Bronchial epithelial cell (primary cell): ENCODE measurements at places on chromosomes 5 and 9. TPM values are rescaled to one million over a fixed set of nuclear protein-coding genes. Genes with fewer than 3 reads are reported as not detected.

GRCh38 chr9:132409828-132410528 lies at the start of gene CFAP77:
Gene CFAP77, plus strand, starts transcription at chr9:132410211. Its CDS starts 61 bp downstream, at chr9:132410272.
- peak; percentile 35 for DNase-seq

- DNase-seq = no peak
Measured at GRCh38 chr5:15010936-15011335, 139.4 kb upstream of the ANKH start.

The NCS1 gene
- 22.9 and 26.6 TPM in 2 replicates for total RNA-seq

GRCh38 chr5:134046801-134047686 lies 42.3 kb upstream of the VDAC1 start:
- no peak for DNase-seq

- DNase-seq = no peak
Measured at GRCh38 chr5:179149278-179149677, 89.1 kb downstream of the ZNF354C start.

- no peak for DNase-seq
Measured at GRCh38 chr5:163508753-163509152, 3.3 kb downstream of the MAT2B start.

DNA sequence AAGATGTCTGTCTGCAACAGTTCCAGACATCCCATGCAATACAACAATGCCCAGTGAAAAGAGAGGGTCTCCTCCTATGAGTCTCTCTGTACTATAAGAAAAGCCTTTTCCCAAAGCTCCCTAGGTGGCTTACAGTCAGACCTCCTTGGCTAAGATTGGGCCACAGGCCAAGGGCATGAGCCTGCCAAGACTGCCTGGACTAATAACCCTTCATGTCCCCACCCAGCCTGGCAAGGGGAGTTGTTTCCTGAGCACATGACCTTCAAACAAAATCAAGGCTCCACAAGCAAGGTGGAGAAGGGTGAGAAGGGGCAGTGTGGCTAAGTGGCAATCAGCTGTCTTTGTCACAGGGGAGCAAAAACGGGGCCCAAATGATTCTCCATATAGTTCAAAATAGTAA lies 75.6 kb upstream of the ZSWIM6 start:
- DNase-seq = no peak

GRCh38 chr9:121213136-121213806 lies 11.6 kb upstream of the RAB14 start:
- DNase-seq = peak; percentile 73

DNA sequence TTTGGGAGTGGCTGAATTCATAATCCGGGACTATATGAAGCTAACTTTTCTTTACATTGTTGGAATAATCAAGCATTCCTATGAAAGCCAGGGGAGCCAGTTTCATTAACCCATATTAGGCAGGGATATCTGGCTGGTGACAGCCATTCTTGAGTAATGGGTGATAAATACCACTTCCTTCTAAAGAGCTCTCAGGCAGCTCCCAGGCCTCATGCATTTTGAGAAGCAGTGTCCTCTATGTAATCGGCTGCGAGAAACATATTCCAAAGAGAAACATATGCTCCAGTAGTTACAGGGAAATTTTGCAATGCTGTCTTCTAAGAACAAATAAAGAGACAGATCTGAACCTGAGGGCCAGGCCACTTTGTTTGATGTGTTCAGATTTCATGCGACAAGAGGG lies 83.1 kb downstream of the MSX2 start:
- no peak for DNase-seq

The OCLN gene
- total RNA-seq = 76.9 and 109 TPM in 2 replicates

DNA sequence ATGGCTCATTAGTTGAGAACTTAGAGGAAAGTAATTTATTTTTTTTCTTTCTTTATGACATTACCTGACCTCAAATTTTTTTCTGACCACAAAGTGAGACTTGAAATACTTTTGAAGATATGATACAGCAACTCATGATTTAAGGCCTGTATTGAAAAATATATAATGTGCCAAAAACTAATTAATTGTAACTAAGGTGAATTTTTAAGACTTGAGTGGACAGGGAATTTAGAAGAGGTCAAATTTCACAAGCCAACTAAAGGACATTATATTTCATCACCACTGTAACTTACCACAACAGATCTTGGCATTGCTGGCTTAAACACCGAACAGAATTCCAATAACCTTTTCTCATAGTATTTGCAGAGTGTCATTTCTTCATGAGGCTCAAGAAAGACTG lies 1.8 kb downstream of the CCNH start:
- DNase-seq = no peak

DNA sequence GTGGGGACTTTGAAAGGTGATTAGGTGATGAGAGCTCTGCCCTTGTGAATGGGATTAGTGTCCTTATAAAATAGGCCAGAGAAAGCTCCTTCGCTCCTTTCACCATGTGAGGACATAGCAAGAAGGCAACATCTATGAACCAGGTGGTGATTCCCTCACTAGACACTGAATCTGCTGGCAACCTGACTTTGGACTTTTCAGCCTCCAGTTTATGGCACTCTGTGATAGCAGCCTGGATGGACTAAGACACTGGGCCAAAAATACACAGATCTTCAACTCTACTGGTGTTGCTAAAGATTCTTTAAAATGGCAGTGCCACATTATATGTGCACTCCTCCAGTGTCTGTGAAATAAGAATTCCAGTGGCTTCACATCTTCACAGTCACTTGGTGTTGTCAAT lies 41.2 kb upstream of the COL15A1 start:
- DNase-seq = no peak

- DNase-seq = no peak
Measured at GRCh38 chr9:81717061-81717746, 27.9 kb upstream of the TLE1 start.

- DNase-seq = peak; percentile 55
Measured at GRCh38 chr9:4780651-4781050, 12.1 kb upstream of the RCL1 start.

DNA sequence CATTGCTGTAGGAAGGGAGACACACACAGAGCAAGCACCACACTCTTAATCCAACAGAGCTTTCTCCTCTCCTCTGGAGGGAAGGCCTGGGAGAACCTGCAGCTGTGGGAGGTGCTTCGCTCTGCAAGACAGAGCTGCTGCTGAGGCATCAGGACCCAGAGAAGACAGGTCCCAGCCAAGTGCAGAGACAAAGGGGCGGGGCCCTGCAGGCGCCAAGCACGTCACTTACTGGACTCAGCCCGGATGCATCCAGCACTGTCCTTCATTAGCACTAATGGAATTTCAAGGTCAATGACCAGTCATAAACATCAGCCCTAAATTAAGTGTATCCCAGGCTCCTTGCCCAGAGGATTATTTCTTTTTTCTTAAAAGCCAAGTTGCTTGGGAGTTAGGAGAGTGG lies 337.1 kb upstream of the PANK3 start:
- DNase-seq = no peak

DNA sequence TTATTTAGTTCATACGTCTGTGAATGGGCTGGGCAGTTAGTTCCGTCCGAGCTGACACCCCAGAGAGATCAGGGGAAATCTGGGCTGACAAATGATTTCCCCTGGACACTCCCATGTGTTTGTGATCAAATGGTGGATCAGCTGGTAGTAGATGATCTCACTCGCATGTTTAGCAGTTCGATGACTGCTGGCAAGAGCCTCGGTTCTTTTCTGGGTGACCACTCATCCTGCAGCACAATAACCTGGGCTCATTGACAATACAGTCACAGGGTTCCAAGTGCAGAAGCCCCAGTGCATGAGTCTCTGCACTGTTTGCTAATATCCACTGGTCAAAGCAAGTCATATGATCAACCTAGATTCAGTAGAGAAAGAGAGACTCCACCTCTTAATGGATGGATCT lies 155.9 kb downstream of the NR2F1-AS1 start:
- DNase-seq = no peak

GRCh38 chr5:139748505-139748826 lies 47.1 kb upstream of the PSD2 start:
- DNase-seq = no peak

The STPG3 gene
- total RNA-seq = not detected in 2 replicates
